Breast epithelium (tissue), 4 donors: ENCODE measurements at places on chromosomes 6 and 20. TPM values are rescaled to one million over a fixed set of nuclear protein-coding genes. Genes with fewer than 3 reads are reported as not detected.

Gene WFDC2
- total RNA-seq = 106 TPM

Gene PPT2
- 59.6 TPM for total RNA-seq

Gene BPIFA1
- not detected for total RNA-seq

Gene RTF2
- 58.0 TPM for total RNA-seq

- H3K36me3 ChIP-seq = no peaks in the 10 kb centered on the region
- DNase-seq = no peak
- H3K4me3 ChIP-seq = no peak overlapping the region
These were observed 11.5 kb upstream of the HLA-B start for GRCh38 chr6:31368461-31368860.

GRCh38 chr6:140871911-140872310 is 1260.8 kb upstream of the GJE1 start:
- H3K27ac ChIP-seq = no peak overlapping the region
- no peaks in the 10 kb centered on the region for H3K4me1 ChIP-seq
- H3K27me3 ChIP-seq = no peaks in the 10 kb centered on the region
- H3K36me3 ChIP-seq = no peaks in the 10 kb centered on the region
- no peak overlapping the region for H3K4me3 ChIP-seq

DNA sequence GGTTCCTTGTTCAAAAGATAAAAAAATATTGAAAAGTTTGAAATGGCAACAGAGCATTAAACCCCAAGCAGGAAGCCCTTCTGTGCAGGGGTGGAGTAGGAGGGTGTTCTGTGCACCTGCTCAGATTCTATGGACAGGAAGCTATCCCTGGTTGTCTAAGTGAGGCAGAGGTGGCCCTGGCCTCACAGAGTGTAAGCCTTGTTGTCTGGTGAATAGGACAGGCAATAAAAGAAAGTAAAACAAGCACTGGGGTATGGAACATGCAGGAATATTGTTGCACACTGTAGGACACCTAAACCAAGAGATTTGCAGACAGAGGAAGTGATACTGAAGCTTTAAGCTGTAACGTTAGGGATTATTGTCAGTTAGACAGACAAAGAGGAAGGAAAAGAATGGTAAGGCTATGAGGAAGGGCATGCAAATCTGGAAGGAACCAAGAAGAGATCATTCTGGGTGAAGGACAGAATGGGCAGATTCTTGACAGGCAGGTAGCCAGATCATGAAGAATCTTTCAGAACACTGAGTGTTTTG is 66.8 kb downstream of the TBC1D7 start:
- no peak overlapping the region for H3K4me3 ChIP-seq
- DNase-seq = no peak
- H3K27ac ChIP-seq = no peak overlapping the region

DNA sequence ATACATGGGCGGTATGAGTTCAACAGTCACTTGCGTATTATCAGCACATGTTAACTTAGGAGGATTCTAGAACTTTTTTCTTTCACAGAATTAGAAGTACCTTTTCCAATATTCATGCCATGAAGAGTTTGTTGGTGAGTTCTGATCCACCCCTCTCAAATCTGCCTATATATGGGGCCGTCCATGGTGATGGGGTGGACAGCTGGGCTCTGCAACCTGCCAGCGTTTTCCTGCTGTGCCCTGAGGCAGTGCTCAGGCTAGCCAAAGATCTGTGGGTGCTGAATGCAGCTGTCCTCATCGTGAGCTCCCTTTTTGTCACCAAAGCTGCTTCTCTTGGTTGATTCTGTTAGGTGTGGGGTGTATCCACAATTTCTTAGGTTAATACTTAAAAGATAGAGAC is 88.7 kb downstream of the THBS2 start:
- H3K36me3 ChIP-seq = no peaks in the 10 kb centered on the region
- no peak overlapping the region for H3K4me3 ChIP-seq
- H3K27me3 ChIP-seq = no peaks in the 10 kb centered on the region
- no peak for DNase-seq
- peaks cover 4% of the 10 kb centered on the region for H3K4me1 ChIP-seq

DNA sequence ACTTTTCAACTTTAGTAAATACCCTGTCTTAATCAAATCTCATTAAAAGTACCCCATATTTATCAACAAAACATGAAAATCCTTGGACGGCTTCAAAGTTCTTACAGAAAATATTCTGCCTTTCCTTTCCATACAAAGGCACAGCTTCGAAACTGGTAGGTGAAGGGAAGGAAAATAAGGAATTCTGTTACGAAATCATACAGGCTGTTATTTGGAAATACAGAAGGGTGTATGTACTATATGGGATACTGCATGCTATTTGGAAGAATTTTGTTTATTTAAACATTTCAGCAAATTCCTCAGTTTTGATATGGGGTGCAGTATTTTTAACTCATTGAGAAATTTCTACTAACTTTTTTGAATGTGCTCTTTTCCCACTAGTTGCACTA is 138.4 kb upstream of the BTN3A2 start:
- H3K4me3 ChIP-seq = no peak overlapping the region
- no peaks in the 10 kb centered on the region for H3K36me3 ChIP-seq
- no peaks in the 10 kb centered on the region for H3K4me1 ChIP-seq
- no peak for DNase-seq
- peaks cover 4% of the 10 kb centered on the region for H3K27me3 ChIP-seq

GRCh38 chr6:99216959-99217358 is 132.5 kb downstream of the FAXC start:
- no peak overlapping the region for H3K4me3 ChIP-seq
- H3K27ac ChIP-seq = no peak overlapping the region
- H3K4me1 ChIP-seq = no peaks in the 10 kb centered on the region
- no peaks in the 10 kb centered on the region for H3K36me3 ChIP-seq
- no peak for DNase-seq

DNA sequence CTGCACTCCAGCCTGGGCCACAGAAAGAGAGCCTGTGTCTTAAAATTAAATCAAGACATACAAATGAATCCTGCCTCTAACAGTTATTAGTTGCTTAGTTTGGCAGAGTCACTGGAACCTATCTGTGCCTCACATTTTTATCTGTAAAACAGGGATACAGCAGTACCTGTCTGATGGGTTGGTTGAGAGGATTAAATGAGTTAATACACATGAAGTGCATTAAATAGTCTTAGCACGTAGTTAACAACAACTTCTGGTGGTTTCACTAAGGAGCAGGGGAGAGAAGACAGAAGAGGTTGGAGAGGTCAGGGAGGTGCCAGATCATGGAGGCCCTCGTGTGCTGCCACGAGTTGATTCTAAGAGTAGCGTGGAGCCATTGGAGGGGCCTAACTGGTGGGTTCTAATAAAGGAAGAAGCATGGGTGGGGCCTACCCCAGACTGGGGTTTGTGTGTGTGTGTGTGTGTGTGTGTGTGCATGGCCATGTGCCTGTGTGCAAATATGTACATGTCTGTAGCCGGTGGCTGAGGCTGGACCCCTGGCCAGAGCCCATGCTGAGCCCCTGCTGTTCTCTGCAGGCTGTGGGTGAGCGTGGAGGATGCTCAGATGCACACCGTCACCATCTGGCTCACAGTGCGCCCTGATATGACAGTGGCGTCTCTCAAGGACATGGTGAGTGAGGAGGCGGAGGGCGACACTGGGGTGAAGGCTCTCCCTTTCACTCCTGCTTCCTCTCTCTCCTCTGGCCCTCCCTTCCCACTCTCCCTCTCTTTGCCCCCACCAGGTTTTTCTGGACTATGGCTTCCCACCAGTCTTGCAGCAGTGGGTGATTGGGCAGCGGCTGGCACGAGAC is 9.1 kb downstream of the RBCK1 start:
- H3K4me1 ChIP-seq = no peaks in the 10 kb centered on the region
- no peaks in the 10 kb centered on the region for H3K27me3 ChIP-seq
- no peak overlapping the region for H3K4me3 ChIP-seq

- H3K36me3 ChIP-seq = no peaks in the 10 kb centered on the region
- no peaks in the 10 kb centered on the region for H3K27me3 ChIP-seq
- H3K4me1 ChIP-seq = no peaks in the 10 kb centered on the region
- H3K27ac ChIP-seq = no peak overlapping the region
- no peak overlapping the region for H3K4me3 ChIP-seq
- no peak for DNase-seq
These were observed 33.7 kb downstream of the PTGIS start for GRCh38 chr20:49534255-49534712.

DNA sequence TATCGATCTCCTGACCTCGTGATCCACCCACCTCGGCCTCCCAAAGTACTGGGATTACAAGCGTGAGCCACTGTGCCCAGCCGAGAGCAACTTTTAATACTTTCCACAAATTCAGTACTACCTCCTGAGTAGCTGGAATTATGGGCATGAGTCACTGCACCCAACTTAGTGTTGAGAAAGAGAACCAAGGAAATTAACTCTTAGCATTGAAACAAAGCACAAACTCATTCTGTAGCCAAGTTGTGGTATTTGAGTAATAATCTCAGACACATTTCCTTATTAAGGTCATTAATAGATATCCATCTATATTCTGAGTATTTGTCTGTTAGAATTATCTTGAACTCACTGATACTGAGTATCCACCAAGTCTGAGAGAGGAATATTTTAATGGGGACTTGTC is 14.3 kb upstream of the ELOVL2 start:
- no peak overlapping the region for H3K4me3 ChIP-seq
- H3K4me1 ChIP-seq = no peaks in the 10 kb centered on the region
- no peaks in the 10 kb centered on the region for H3K27me3 ChIP-seq
- no peak overlapping the region for H3K27ac ChIP-seq
- no peak for DNase-seq
- H3K36me3 ChIP-seq = no peaks in the 10 kb centered on the region

DNA sequence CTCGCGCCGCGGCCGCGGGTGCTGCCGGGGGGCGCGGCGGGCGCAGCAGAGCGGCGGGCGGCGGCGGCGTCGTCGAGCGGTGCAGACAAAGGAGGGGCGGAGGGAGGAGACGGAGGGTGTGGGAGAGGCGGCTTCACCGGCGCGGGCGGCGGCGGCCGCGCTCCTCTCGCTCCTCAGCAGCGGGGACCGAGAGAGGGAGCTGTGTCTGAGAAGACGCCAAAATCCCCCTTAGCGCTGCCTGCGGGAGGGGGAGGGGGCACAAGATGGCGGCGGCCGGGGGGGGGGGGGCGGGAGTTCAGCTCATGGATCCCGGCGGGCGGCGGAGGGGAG is 296 bp downstream of the ADNP start:
- H3K36me3 ChIP-seq = no peaks in the 10 kb centered on the region
- peak overlapping the region; percentile 99 for H3K27ac ChIP-seq
- H3K4me3 ChIP-seq = peak overlapping the region; percentile 79

DNA sequence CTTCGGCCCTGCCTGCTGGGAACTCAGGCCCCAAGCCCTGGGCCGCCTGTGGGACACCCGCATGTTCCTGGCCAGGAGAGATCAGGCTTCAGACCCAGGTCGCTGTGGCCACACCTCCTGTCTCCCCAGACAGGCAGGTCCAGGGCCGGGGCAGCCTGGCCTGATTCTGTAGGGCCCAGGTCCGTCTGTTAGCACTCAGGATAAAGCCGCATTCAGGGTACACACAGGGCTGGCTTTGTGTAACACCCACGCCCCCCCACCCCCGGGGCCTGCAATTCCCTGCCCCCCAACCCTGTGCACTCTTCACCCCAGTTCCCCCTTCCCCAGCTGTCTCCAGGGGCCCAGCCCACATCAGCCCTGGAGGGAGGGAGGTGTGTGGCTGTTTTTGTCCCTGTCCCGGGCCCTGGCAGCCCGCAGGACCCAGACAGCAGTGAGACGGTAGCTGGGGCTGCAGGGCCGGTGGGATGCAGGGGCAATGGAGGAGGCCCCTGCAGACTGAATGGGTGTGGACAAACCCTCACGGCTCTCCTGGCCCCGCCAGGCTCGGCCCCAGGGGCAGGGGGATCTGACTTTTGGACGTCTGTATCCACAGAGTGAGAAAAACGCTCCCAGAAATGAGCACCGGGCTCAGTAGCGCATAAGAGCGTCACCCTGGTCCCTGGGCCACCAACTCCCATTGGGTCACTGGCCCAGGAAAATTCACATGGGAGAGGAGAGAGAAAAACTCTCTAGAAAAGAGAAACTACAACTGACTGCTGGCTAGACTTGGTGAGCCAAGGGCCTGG is 42.4 kb upstream of the ZBP1 start:
- H3K4me1 ChIP-seq = no peaks in the 10 kb centered on the region
- no peak overlapping the region for H3K27ac ChIP-seq
- no peaks in the 10 kb centered on the region for H3K27me3 ChIP-seq
- no peak overlapping the region for H3K4me3 ChIP-seq
- no peaks in the 10 kb centered on the region for H3K36me3 ChIP-seq
- peak; percentile 42 for DNase-seq

GRCh38 chr6:53811082-53811481 is 16.3 kb downstream of the LRRC1 start:
- H3K27ac ChIP-seq = peak overlapping the region; percentile 62
- H3K36me3 ChIP-seq = no peaks in the 10 kb centered on the region
- no peaks in the 10 kb centered on the region for H3K27me3 ChIP-seq

DNA sequence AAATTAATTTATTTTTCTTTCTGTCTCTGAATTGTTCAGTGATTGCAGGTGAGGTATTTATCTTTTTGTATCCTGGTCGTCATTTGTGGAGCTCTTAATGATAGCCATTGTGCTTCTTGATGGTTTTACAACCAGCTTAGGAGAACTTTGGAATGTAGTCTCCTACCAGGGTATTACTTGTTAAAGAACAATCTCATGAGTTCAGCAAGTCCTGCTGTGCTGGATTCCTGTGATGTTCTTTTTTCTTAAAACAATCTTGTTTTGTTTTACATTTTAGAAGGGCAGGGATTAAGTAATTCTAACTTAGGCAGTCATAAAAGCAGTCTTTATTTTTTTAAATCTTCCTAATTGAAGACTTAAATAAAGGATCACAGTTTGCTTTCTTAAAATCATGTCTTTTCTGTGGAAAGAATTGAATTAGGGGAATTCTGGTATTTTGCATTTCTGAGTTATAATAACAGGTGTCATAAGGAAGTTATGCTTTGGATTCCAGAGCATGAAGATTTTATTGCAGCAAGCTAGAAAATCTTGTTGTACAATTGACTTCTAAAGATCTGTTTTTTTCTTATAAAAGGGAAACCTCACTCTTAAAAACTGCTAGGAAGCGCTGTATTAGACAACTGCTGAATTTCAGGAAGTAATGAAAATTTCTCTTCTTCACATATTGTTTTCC is 23.7 kb downstream of the RIOK1 start:
- H3K36me3 ChIP-seq = peaks cover 9% of the 10 kb centered on the region
- no peak overlapping the region for H3K4me3 ChIP-seq
- H3K4me1 ChIP-seq = no peaks in the 10 kb centered on the region
- H3K27me3 ChIP-seq = no peaks in the 10 kb centered on the region

DNA sequence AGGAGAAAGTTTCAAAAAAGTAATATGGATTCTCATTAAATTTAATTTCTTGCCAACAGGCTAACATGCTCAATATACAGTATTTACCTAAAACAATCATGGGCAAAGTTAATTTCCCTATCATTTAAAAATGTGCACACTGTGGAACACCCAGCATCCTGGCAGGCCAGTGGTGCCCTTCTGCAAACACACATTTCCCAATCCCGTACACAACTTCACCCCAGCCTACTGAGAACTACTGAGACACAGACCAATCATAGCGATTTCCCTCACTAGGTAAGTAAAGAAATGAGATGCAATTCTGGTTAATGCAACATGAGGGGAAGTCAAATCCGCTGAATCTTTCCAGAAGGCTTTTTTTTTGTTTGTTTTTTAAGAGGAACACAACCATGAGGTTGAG is 7.6 kb downstream of the USP45 start:
- no peak overlapping the region for H3K4me3 ChIP-seq
- no peaks in the 10 kb centered on the region for H3K4me1 ChIP-seq
- H3K36me3 ChIP-seq = no peaks in the 10 kb centered on the region
- H3K27me3 ChIP-seq = no peaks in the 10 kb centered on the region
- H3K27ac ChIP-seq = no peak overlapping the region
- no peak for DNase-seq
